NCI-H2107 (cell line): ENCODE measurements at places on chromosomes 2 and 18.

DNA sequence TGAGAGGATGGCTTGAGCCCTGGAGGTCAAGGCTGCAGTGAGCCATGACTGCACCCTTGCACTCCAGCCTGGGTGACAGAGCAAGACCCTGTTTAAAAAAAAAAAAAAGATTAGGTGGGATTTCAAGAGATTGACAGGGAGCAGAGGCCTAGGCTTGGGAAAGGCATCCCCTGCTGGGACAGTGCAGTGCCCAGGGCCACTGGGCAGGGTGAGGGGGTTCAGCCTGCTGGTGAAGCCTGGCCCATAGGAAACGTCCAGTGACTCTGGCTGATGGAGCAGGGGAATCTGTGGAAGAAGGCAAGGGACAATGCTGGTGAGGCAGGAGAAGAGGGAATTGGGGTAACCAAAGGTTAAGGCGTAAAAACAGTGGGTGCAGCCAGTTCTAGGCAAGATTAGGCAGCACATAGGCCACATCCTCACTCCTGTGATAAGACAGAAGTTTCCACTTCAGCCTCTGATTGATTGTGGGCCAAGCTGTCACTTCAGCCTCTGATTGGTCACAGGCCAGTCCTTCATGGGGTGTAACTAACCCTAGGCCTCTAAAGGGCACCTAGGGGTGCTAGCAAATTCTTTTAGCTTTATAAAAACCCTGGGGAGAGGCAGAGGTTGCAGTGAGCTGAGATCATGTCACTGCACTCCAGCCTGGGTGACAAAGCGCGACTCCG, 128.6 kb downstream of the MSH2 start:
- no peak for DNase-seq

DNA sequence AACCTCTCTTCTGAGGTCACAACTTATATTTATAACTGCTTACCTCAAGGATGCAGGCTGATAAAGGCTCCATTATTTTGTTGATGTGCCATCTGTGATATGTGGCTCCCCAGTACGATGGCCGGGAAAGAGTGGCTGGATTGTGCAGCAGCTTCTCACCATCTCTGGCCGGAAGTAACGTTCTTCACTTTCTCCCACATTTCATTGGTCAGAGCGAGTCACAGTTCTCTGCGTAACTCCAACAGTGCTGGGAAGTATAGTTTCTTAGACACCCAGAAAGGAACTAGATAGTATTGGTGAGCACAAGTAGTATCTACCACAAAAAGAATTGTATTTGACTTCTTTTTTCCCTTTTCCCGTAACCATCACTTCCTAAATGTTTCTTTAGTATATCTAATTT, 28.7 kb downstream of the ZSWIM2 start:
- DNase-seq = no peak

GRCh38 chr2:191539068-191539467, 138.9 kb upstream of the NABP1 start:
- DNase-seq = no peak

DNA sequence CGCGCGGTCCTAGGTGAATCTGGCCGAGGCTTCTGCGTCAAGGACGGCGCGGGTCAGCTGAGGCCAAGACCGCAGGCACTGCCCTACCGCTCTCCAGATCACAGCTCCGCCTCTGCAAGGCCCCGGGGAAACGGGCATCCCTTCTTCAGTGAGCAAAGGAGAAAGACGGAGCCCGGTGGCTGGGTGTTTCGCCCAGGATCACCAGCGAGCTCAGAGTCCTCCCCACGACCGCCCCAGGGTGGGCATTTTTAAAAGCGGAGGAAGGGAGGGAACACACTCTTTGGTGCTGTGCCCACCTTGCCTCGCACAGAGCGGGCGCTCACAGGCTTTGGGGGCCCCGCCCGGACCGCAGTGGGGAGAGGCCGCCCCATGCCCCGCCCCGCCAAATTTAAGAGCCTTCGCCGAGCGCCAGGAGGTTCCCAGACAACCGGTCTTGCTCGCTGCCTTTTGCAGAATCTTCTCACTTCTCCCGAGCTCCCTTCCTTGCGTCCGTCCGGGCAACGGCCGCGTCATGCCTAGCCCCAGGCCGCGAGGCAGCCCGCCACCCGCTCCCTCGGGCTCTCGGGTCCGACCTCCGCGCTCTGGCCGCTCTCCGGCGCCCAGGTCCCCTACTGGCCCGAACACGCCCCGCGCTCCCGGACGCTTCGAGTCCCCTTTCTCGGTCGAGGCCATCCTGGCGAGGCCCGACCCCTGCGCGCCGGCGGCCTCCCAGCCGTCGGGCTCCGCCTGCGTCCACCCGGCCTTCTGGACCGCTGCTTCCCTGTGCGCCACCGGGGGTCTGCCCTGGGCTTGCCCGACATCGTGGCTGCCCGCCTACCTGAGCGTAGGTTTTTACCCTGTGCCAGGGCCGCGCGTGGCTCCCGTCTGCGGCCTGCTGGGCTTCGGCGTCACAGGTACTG, at the start of gene NOTO:
Gene NOTO, plus strand, starts transcription at position 419 of the 899 bp plus-strand sequence. Its CDS starts 93 bp downstream, at position 512.
- no peak for DNase-seq

GRCh38 chr2:214946949-214947348, 137.5 kb upstream of the BARD1 start:
- no peak for DNase-seq

- peak; percentile 13 for DNase-seq
Measured at GRCh38 chr2:209334188-209335017, 89.4 kb upstream of the MAP2 start.

GRCh38 chr2:152434395-152435182, 99.6 kb downstream of the FMNL2 start:
- no peak for DNase-seq

DNA sequence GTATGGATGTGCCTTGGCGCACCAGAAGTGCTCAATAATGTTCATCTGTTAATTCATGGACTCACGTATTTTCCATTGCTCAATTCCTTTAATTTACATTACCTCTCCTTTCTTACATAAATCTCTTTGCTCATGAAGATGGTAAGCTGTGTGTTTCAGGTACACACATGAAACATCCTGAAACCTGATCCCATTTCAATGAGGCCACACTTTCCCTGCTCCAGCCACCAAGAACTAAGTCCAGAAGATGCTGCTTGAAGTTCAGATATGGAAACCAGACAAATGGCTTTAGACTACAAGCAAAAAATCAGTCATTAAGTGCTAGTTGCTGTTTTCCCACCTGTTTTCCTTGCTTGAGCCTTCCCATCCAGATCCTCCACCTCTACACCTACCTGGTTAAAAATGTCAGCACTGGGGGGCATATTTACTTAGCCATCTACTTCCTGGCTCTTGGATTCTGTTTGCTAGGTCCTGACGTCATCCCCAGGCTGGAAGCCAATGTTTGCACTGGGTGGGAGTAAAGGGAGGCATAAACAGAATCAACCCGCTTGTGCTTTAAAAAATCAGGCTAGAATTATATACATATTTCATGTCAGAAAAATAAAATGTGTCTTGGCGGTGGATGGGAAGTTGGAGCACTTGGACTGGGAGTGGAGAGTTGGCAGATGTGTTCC, 309.7 kb downstream of the OSR1 start:
- no peak for DNase-seq

DNA sequence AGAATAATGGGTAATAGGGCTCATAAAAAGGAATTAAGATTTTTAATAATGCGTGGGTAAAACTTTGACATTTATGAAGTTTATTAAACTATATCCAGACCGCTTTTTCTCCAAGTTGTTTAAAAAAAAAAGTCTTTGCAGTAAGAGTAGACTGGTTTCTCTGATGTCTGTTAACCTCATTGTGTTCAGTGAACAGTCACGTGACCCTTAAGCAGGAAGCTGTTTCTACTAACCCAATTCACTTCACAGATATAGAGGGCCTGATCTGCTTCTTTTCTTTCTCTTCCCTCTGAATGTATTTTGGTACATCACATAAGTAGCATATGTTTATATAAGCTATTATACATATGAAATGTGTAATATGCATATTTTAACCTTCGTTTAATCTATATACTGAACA, 1011.3 kb upstream of the CELF4 start:
- no peak for DNase-seq

DNA sequence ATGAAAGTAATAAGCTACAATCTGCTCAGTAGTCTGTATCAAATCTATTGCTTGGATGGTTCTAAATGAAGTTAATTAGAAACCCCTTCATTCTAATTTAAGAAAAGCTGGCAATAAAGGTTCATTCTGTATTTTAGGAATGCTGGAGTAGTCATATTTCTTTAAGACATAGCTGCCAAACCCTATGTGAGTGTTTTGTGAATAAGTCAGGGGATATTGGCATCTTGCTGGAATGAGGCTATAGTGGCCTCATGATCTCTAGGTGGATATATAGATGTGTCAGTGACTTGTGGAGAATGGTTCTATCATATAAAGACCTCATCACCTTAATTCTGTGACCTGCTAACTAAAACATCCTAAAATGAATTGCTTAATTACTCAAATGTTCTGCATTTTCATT, 196.3 kb downstream of the PDE1A start:
- no peak for DNase-seq

DNA sequence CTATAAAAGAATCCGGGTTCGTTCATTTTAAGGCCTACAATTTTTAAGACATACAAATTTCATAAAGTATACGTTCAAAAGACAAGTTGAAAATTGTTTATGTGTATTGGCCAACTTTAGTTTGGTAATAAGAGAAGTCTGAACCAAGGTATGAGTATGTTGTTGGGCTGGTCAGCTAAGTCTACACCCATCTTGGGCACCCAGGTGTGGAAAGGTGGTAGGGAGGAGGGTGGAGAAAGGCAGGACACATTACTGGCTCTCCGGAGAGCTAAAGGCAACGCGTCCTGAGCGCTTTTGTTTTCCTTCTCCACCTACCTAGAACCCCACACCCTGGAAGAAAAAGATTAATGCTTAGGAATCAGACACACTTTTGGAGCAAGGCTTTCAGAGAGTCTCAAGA, 899 bp upstream of the PELI1 start:
- no peak for DNase-seq

DNA sequence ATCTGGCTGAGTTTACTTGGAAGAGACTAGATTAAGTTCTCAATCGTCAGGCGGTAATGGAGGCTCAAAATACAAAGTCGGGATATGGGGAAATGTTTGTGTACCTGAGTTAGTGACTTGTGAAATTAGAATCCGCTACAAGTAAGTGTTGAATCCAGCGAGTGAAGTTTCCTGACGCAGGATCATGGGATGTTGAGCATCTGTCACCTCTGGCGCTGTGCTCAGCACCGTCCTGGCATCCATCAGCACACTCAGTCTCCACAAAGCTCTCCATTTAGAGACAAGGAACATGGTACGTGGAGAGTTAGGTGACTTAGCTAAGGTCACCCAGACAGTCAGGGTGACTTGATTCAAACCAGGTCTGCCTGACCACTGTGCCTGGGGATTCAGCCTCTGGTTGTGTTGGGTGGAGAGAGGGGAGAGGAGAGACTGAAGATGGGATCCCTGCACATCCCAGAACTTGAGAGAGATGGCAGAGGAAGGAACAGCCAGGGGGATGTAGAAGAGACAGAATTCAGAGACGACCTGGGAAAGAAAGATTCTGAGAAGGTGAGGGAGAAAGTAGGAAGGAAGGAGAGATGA, 251.2 kb downstream of the ACKR3 start:
- no peak for DNase-seq

- DNase-seq = no peak
Measured at GRCh38 chr2:102487761-102488462, 14.9 kb downstream of the SLC9A4 start.

- no peak for DNase-seq
Measured at GRCh38 chr18:635171-635570, 22.3 kb upstream of the TYMS start.

GRCh38 chr2:118098307-118099030, 10.2 kb downstream of the INSIG2 start:
- no peak for DNase-seq

- no peak for DNase-seq
Measured at GRCh38 chr2:180979749-180980105, 678 bp upstream of the UBE2E3 start.

GRCh38 chr2:16135196-16135912, 195.0 kb downstream of the MYCN start:
- no peak for DNase-seq

- no peak for DNase-seq
Measured at GRCh38 chr2:176099159-176099727, 352 bp upstream of the HOXD12 start.

DNA sequence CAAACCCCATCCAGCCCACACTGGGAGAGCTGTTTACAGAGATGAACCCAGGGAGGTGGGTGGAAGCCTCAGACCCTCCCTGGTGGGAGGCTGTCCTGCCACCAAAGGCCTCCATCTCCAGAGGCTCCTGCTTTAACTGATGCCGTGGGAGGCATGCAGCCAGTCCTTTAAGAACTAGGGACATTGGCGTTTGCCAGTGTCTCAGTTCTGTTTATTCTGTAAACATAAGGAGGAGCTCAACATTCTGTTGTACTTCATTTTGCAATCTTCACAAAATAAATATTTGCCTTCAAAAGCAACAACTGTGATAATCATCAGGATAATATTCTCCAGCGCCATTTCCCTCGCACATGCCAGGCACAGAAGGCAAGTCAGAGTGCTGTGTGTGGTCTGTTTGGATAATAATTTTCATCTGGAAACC, 6.8 kb downstream of the EDAR start:
- DNase-seq = no peak

DNA sequence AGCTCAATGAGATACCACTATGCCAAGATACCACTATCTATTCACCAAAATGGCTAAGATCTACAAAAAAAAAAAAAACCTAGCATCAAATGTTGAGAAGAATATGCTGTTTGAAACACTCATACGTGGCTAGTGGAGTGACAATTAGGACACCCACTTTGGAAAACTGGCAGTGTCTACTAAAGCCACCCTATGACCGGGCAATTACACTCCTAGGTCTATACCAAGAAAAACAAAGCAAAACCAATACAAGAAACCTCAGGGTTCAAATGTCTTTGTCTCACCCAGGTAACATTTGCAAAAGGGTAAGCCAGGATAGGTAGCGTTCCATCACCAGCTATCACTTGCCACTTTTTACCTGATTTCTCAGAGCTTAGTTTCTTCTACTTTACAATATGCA, 123.6 kb upstream of the CAB39 start:
- no peak for DNase-seq

- no peak for DNase-seq
Measured at GRCh38 chr2:360124-360523, 72.2 kb upstream of the ALKAL2 start.

GRCh38 chr2:16628314-16628713, 37.3 kb downstream of the CYRIA start:
- no peak for DNase-seq

- DNase-seq = no peak
Measured at GRCh38 chr2:152415231-152415642, 80.3 kb downstream of the FMNL2 start.

- no peak for DNase-seq
Measured at GRCh38 chr2:238187618-238188548, 15.6 kb downstream of the ILKAP start.

DNA sequence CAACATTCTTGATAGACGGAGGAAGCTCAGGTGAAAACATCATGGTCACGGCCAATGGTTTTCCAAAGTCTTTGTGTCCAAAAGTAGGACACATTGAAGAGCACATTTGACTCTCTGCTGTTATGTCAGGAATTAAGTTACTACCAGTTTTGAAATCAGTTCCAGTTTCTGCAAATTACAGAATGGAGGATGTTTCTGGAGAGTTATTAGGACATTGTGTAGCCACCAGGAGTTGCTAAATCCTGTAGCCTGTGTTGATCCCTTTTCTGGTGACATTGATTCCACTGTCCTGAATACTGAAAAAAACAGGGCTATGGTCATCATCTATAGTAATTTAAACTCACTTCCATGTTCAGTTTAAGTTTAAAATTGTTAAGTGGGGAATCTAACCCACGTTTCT, 15.3 kb downstream of the UPP2 start:
- no peak for DNase-seq
